LoVo (cell line): ENCODE measurements at places on chromosomes 16 and 17.
A peak's percentile ranks its signal among the peaks of the same experiment; 100 is the strongest.

DNA sequence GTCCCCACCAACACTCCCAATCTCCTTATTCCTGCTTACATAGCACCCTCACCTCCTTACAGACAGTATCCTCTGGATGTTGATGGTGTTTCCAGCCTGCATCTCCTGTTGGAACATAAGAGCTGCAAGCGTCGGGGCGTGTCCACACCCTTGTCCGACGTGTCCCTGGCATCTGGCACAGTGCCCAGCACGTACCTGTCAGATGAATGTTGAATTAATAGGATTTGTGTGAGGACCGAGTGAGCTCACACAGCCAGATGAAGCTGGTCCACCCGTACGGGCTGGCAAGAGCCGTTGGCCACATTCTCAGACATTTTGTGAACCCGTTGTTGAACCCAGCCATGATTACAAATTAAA, 12.2 kb upstream of the CBX4 start:
- peak; percentile 84 for DNase-seq

- DNase-seq = no peak
Observed at GRCh38 chr17:34114174-34114573, 140.9 kb upstream of the CCL2 start.

DNA sequence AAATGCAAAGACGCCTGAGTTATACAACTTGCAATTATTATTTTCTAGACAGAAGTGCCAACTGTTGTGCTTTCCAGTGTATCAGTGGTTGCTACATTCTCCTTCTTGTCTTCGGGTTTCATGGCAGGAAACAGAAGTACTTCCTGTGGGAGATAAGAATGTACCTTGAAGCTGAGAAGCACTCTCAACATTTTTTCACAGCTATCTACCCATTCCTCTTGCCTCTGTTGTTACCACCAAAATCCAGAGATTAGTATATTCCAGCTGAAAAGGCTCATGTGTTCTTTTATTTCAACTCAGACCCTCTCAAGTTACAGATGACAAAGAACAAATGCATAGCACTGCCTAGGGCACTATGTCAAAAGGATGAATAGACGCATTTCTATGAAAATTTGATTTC, 4.8 kb upstream of the ADAT1 start:
- DNase-seq = no peak

GRCh38 chr17:60832631-60833030, 155.0 kb downstream of the BCAS3 start:
- DNase-seq = no peak

- DNase-seq = no peak
Observed at GRCh38 chr16:11857161-11857560, 5.8 kb upstream of the RSL1D1 start.

- DNase-seq = no peak
Observed at GRCh38 chr17:75356260-75356937, 49.1 kb downstream of the GRB2 start.
